ENCODE measurements at places on chromosomes 13 and 19.

GRCh38 chr13:44680746-44681355 lies 104.7 kb upstream of the TSC22D1 start:
- DNase-seq, result no peak

DNA sequence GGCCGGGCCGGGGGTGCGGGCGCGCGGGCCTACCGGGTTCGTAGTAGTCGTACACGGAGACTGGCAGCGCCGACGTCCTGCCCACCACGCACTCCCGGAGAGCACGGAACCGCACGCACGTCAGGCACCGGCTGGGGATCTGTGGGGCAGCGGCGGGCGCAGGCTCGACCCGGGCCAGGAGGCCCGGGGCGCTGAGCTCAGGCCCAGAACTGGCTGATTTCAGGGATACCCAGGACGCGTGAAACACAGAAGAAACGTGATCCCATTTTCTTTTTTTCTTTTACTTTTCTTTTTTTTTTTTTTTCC lies 9.0 kb downstream of the F2RL3 start:
- DNase-seq, result no peak

- no peak for DNase-seq
Measured at GRCh38 chr19:46406976-46407375, 6.4 kb downstream of the CCDC8 start.

DNA sequence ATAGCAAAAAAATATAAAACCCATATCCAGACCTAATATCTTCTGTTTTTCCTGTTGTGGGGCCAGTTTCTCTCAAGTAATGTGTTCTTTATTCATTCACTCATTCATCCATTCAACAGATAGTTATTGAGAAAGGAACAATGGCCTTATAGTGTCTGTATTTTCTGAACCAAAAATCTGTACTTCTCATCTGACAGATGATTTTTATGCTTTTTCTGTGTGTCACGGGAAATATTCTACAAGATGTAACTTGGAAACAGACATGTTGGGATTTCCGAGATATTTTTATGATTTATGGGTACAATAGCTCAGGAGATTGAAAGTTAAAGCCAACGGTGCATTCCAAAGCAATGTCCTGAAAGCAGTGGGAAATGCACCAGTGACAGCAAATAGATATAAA lies 5.7 kb downstream of the ACOD1 start:
- DNase-seq, result no peak

GRCh38 chr13:26749285-26749684 lies 11.3 kb downstream of the GPR12 start:
- DNase-seq, result peak; percentile 4

- DNase-seq, result peak; percentile 17
Measured at GRCh38 chr13:51957377-51958216, 53.7 kb downstream of the ATP7B start.

GRCh38 chr19:47106821-47107201 lies 6.8 kb downstream of the ZC3H4 start:
- no peak for DNase-seq

GRCh38 chr19:8702350-8702749 lies 3.8 kb upstream of the ACTL9 start:
- peak; percentile 76 for DNase-seq

GRCh38 chr19:27905074-27905473 lies 1307.9 kb downstream of the UQCRFS1 start:
- no peak for DNase-seq

DNA sequence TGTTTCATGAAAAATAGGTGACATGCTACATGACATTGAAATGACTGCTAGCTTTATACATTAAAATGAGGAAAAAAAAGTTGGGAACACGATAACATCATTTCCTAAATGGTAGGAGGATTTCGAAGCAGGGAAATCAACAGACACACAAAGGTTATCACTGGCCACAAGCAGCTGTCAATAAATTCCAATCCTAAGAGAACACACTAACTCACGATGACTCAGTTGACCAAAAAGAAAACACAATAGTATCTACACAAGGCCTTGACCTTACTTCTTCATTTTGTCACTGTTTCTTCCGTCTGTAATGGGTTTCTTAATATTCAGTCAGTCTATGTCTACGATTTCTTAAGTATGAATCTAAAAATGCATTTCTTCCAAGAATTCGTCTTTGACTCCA lies 36.5 kb downstream of the STARD13 start:
- no peak for DNase-seq

DNA sequence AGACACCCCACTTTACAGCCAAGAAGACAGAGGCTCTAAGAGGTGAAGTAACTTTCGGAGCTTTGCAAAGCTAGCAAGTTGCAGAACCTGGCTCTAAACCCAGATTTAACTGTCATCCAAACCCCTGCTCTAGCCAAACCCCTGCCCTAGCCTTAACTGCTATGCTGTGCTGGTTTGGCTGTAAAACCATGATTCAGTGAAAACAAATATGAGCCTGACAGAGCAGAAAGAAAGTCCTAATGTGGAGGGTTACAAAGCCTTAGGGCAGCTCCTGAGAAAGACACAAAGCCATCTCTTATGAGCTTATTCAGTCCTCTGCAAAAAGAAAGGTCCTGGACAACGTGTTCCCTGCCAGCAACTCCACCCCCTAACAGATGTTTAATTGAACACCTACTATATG lies 172.8 kb downstream of the KATNAL1 start:
- no peak for DNase-seq

DNA sequence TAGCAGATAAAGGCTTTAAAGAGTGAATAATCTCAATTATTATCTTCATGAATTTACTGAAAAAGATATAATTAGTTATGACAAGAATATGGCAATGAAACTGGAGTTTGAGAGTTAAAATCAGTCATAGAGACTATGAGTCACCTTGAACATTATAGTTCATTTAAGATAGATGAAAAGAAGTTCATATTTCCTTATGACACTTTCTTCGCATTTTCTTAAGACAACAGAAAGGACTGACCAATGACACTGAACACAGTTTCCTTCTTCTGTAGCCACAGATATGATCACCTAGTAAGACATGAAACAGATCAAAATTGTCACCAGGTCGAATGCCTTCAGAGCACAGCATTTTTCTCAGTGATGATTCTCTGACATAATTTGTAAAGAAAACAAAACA lies 202.1 kb downstream of the KLF12 start:
- peak; percentile 32 for DNase-seq

DNA sequence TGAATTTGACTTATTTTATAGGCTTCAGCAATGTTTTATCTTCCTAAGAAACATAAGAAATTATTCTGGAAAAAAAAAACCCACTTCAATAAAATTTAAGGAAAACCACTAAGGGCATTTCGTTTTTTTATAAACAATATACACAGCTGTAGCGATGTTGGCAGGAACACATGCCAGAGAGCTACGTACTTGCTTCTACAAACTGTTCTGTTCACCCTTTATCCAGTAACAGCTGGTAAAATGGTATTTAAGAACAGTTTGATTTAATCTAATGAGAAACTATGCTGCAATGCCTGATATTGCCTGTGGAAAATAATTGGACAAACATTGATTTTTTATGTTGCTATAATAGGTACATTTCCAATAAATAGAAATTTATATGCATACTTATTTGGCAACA lies 137.2 kb upstream of the DACH1 start:
- no peak for DNase-seq

DNA sequence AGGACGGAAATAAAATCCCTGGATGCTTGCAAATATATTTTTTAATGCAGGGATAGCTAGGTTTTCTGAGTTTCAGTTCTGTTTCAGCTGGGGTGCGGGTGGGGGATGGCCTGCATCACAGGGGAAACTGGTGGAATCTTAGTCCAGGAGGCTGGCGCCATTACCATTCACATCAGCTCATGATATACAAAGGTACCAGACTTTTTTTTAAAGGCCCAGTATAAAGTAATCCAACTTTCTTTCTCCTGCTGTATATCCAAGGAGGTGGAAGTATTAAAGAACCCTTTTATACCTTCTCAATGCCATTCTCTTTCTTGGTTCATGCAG lies 343.8 kb downstream of the KCNRG start:
- no peak for DNase-seq

GRCh38 chr19:1025960-1026782 lies at the start of gene CNN2:
CNN2 (plus strand) TSS chr19:1026608; CDS start chr19:1026662, 54 bp downstream.
- DNase-seq, result peak; percentile 73

DNA sequence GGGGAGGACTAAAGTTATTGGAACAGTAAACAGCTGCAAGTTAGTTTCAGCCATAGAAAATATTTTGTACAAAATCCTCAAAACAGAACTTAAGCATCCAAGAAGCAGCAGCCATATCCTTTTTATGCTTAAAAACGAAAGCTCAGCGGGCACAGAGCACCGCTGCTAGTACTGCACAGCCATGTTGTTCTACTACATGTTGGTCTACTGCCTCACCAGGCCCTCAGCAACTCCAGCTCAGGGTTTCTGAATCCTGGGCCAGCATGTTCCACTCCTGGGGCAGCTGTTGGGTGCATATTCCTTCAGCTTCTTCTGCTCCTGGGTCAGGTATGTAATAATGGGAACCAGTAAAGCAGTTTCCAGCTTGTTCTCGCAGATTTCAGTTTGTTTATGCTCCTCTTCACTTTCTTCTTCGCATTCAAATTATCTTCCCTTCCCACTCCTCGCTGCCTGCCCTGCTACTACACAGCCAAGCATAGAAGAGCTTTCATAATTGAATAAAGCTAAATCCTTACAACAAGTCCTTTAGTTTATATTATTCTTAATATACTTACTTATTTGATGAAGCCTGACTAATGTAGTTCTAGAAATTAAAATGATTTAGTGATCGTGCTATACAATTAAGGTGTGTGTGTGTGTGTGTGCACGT lies 820.5 kb upstream of the ATXN8OS start:
- DNase-seq, result no peak

DNA sequence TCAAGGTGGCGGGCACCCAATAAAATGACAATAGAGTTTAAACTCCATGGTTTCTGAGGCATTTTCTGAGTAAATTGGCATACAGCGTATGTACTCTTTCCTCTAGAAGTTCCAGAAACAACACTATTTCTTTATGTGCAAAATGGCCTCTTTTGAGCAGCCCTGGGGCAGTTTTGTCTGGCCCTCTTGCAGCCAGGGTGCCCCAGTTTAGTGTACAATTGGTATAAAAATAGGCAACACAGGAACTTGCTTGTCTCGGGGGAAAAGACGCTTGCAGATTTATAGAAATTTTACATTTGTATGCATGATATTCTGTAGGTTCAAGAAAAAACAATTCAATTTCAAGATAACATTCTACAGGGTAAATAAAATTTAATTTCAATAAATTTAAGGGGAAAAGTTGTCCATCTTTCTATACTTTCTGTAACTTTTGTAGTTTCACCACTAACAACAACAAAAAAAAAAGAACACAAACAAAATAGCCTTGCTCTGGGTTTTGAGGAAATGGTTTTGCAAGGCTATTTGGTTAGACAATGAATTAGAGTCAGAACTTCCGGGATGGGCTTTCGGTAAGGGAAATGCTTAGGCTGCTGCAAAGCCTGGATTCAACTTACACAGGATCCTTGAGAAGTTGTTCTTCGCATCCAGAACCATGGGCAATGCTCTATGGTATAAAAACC lies 45.3 kb downstream of the LRCH1 start:
- DNase-seq, result peak; percentile 38

- DNase-seq, result no peak
Measured at GRCh38 chr19:33312065-33312464, 9.7 kb upstream of the CEBPA start.

DNA sequence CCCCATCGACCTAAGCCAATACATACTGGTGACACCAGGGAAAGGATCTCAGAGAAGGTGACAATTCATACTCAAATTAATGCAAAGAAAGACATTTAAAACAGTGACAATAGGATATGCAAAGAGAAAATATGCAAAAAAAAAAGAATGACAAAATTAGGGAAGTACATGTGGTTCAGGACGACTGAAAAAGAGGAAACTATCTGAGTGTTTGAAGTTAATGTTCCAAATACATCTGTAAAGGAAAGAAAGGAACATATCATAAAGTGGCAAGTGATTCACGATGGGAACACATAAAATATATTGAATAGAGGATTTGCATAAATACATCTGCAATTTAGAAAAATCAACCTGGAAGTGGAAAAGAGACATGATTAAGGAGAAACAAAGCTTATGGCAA lies 441.4 kb downstream of the SLITRK5 start:
- no peak for DNase-seq

- no peak for DNase-seq
Measured at GRCh38 chr19:23563326-23563725, 123.7 kb downstream of the ZNF675 start.

DNA sequence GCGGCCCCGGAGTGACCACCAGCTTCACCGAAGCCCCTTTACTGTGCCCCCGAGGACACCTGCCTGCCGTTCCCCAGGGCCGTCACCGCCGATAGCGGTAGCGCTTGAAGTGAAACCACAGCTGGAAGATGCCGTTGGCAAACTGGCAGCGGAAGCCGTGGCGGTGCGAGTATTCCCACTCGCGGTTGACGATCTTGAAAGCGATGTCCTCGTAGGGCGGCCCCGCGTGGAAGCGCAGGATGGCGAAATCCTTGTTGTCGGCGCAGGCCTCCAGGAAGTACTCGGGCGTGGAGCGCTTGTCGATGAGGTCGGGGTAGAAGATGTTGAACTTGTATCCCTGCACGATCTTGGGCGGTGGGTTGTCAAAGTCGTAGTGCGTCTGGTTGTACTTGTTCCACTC lies 5.2 kb upstream of the TBXA2R start:
- no peak for DNase-seq

GRCh38 chr13:72253754-72254153 lies 386.8 kb upstream of the DACH1 start:
- DNase-seq, result no peak

- DNase-seq, result no peak
Measured at GRCh38 chr19:39514840-39515550, at the start of gene SELENOV. SELENOV (plus strand) TSS chr19:39515139; CDS start chr19:39515213, 74 bp downstream.

DNA sequence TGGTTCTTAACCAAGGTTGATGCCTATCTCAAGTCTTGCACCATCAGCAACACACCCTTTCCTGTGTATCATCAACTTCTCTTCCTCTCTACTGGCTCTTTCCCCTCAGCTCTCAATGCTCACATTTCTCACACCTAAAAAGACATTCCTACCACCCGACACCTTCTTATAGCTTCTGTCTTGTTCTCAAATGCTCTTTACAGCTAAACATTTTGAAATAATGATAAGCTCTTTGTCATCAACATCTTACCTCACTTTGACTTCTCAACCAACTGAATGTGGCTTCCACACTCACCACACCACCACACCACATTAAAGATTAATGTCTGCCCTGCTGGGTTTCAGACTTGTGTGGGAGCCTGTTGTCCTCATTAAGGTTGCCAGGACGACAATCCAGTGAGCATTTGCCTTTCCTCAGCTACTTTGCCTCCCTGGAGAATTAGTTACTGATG lies 67.8 kb downstream of the RXFP2 start:
- peak; percentile 29 for DNase-seq

Data from activated CD4-positive, alpha-beta T cell treated with anti-CD3 and anti-CD28 coated beads, Interleukin-10, Interleukin-2, amounts not matched to agents 100 ng/mL and 50 ng/mL, durations not matched to agents 16 hours and 8 hours (primary cell).